ENCODE measurements at places on chromosomes 6 and 20.

GRCh38 chr6:157249826-157250225 is 73.5 kb downstream of the TMEM242 start:
- no peak for DNase-seq

GRCh38 chr6:76771059-76771634 is 692.1 kb downstream of the HTR1B start:
- no peak for DNase-seq

DNA sequence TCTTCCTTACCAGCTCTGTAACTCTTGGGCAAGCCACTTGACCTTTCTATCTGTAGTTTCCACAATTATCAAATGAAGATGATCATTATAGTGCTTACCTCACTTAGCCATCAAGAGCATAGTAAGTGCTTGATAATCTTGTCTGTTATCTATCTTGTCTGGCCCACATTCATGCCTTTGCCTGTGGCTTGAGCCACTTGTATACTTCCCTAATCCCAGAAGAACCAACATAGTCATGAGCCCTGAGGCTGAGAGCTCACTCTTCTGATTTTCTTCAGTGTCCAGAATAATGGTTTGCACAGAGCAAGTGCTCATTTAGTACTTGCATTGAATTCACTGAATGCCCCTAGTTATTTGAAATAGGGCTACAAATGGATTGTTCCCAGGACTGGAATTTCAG is 108.2 kb downstream of the SASH1 start:
- no peak for DNase-seq

GRCh38 chr6:110708295-110708950 is 106.8 kb downstream of the CDK19 start:
- no peak for DNase-seq

DNA sequence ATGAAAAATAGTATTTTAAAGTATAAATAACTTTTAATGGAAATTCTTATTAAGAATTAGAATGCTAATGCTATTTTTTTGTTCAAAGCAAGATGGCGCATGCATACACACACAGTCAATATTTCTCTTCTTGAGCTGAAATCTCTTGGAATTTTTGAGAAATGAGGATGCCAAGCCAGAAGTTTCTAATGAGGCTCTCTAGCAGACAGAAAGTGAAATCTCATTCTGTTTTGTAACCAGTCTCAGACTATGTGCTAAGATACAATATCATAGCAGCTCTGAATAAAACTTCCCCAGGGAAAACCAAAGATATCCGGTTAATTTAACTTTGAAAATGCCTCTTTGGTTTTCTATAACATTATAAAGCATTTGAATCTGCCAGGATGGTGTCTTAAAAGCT is 97.2 kb upstream of the HDAC2 start:
- DNase-seq = no peak

DNA sequence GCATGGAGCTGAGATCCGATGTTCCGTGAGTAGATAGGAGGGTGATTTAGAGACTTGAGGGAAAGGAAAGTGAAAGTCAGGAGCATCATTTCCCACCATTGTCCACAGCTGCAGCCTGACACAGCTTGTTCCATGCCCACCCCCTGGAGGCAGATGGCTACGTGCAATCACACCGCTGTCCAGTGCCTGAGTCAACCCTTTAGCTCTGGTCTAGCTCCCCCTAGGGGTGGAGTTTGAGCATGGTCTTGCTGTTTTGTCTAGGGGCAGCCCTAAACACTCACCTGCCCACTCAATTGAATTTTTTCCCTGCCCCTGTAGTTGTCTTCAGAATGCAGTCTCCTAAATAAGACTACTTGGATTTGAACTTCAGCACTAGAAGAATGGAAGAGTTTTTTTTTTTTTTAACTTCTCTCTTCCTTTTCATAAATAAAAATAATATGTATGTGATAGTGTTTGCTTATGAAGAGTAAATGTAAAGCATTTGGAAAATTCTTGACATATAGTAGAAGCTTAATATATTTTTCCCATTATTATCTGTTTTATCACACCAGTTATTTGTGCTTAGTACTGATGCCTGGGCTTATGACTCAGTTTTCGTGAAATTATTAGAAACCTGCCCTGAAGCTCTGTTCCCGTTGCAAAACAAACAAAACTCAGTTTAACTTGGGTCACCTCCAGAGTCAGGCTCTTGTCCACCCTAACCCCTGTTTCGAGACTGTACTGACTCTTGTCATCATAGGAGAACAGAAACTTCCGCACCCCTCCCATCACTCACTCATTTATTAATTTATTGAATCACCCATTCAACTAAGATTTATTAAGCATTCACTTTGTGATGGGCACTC is 814.8 kb downstream of the MAFB start:
- peak; percentile 51 for DNase-seq

GRCh38 chr6:5333658-5334057 is 72.3 kb downstream of the FARS2 start:
- no peak for DNase-seq

DNA sequence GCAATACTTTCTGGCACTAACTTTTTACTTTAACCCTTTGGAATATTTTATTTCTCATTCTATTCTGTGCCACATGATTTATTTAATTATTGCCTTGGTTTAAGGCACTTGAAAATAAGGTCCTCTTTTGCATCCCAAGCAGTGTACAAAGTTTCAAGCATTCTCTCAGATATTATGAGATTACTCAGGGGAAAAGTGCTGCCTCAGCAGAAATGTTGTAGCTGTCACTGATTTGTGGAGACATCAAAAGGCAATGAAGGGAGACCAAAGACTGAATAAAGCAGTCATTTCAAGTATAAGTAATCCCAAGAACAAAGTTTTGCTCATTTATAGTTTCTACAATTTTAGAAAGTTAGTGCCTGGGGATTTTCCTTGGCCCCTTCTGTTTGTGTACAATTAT is 253.0 kb downstream of the RNF144B start:
- DNase-seq = no peak

DNA sequence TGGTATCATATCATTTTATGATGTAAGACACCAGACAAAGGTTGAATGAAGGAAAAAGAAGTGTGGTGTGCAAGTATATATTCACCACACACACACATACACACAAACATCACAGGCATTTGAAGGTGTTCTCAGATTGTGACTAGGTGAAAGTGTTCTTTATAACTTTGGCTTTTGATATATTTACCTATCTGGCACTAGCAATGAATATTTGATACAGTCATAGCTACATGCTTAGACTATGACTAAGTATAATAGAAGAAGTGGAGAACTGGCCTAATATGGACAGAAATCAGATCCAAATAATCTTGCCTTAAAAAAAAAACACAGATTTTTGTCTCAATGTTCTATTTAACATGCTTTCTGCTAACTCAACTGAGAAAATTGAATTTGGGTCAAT is 809.9 kb downstream of the KIF16B start:
- DNase-seq = no peak

GRCh38 chr6:12229332-12229731 is 60.8 kb upstream of the EDN1 start:
- no peak for DNase-seq

DNA sequence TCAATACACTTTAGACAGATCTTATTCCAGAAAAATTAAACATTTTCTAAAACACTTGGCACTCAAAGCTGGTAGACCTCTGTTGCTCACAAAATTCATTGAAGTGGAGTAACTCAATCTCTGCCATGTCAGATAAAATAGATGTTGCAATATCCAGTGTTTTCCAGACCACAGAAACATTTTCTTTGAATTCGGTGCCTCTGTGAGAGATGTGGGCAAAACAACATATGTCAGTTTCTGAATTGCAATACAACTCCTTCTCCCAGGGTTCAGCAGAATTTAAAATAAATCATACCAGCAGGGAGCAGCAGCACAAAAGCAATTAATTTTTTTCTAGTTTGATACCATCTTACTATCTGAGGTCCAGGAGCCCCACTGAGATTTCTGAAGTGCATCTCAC is 11.3 kb upstream of the PKHD1 start:
- DNase-seq = no peak

Measured in GM13976 (cell line).